ENCODE measurements at places on chromosomes 1 and 21.

DNA sequence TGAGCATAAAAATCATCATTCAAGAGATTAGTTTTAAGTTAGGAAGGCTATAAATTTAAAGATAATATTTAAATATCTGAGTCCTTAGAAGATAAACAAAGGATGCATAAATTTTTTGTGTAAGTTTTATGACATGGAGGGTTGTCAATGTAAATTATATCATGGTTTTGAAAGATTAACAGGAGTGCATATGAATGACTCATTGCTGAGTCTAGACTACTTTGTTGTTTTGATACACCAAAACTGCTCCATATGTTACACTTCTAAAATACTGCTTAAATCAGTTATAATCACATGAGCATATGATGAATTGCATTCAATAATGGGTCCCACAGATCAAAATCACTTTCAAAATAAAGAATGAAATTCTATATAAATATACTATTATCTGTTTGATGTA lies 312.5 kb downstream of the KCNT2 start:
- no peak for DNase-seq

DNA sequence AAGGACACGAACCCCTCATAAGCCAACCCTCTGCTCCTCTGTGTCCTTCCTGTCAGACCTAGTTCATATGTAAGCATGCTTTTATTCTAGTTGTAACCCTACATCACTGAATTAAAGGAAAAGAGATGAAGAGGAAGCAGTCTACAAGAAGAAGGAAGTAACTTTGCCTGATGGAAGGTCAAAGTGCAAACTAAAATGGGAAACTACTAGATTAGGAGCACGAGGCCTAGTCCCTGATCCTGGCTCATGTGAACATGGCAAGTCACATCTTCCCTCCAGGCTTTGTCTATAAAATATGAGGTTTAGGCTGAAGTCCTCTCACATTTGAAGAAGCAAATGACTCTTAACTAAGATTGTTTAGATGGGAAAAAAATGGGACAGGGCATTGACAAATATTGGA lies 13.2 kb downstream of the ZMYND12 start:
- no peak for DNase-seq

GRCh38 chr1:6775261-6776043 lies 9.8 kb upstream of the CAMTA1 start:
- DNase-seq: no peak

DNA sequence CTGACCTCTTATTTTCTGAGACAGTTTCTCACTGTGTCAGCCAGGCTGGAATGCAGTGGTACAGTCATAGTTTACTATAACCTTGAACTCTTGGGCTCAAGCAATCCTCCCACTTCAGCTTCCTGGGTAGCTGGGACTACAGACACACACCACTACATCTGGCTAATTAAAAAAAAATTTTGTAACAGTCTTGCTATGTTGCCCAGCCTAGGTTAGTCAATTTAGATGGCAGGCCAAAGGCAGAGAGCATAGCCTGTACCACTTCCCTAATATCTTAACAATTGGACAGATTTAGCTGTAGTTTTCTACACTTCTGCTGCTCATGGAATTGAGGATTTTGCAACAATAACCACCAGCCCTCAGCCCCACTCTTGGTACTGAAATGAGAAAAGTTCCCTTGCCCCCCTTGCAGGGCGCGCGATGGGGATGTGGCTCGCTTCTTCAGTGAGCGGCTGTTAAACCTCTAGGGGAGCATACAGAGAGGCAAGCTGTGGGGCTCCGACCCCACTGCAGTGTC lies 34.9 kb upstream of the PTGFRN start:
- no peak for DNase-seq

GRCh38 chr1:190140644-190141043 lies 337.0 kb downstream of the BRINP3 start:
- DNase-seq: no peak

DNA sequence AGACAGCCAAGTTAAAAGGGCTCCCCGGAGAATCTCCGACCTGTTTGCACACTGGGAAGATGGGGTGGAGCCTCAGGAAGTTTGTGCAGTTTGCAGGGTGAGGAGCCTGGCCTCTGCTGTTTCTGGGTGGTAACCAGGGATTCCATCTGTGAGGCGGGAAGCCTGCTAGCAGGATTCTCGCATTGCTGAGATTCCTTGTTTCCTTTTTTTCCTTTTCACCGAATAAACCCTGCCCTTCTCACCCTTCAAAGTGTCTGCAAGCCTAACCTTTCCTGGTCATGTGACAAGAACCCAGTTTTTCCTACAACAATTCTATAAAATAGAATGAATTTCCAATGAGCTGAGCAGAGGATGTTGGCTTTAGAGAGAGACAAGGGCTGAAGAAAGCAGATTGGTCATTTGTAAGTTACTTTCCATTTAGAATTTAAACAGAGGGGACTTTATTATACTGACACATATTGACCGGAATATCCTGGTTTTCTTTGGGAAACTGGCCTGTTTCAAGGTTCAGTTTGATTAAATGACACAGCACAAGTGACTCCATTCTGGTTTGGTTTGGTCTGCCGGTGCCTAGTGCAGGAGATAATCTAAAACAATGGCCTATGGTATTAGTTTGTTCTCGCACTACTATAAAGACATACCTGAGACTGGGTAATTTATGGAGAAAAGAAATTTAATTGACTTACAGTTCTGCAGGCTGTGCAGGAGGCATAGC lies 48.7 kb upstream of the DNAH14 start:
- no peak for DNase-seq

GRCh38 chr1:207302618-207303393 lies 18.7 kb upstream of the CD55 start:
- no peak for DNase-seq

DNA sequence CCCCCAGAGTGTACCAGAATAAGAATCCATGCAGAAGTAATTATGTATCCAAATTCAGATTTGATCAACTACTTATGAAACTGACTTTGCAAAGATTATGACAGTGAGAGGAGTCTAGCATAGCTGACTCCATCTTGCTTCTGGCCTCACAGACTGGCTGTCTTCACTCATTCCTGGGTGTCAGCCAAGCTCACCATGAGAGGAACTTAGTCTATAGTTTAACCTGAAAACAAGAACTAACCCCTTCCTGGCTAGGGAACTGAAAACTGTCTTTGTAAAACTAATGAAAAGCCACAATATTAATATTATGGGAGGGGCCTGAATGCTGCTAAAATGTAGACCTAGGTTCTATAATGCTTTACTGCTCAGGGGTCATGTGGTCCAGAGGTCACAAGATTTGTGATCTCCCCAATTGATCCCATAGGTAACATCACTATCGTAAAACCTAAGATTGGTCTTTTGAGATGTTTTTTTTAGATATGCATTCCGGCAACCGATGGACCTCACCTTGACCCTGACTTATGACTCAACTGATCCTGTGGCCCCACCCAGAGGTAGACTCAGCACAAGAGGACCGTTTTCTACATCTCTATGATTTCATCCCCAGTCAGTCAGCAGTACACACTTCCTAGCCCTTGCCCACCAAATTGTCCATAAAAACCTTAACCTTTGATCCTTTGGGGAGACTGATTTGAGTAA lies 55.2 kb downstream of the ATP1B1 start:
- no peak for DNase-seq

- DNase-seq: no peak
Measured at GRCh38 chr1:118461154-118461553, 276.1 kb upstream of the SPAG17 start.

DNA sequence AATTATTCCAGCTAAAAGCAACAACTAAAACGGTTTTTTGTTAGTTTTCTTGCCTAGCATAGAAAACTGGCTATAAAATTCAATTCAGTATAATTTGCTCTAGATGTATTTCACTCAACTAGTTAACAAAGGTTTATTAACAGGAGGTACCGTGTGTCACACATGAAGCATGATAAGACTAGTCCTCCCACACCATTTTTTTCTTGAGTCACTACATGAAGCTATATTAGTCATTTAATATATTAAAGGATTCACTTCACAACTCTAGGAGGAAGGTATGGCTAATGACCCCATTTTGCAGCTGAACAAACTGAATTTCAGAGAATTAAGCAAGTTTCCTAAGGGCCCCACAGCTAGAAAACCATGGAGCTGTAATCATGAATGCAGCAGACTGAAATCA lies 307.8 kb upstream of the USP25 start:
- no peak for DNase-seq

- DNase-seq: no peak
Measured at GRCh38 chr1:232589111-232589811, 40.7 kb downstream of the SIPA1L2 start.

GRCh38 chr21:38505654-38506523 lies 7.6 kb upstream of the ERG start:
- DNase-seq: no peak

- DNase-seq: no peak
Measured at GRCh38 chr1:70863239-70863638, 184.4 kb downstream of the PTGER3 start.

- no peak for DNase-seq
Measured at GRCh38 chr21:46077674-46078101, 20.2 kb upstream of the COL6A2 start.

- DNase-seq: no peak
Measured at GRCh38 chr1:223652436-223652941, 13.0 kb downstream of the CAPN8 start.

DNA sequence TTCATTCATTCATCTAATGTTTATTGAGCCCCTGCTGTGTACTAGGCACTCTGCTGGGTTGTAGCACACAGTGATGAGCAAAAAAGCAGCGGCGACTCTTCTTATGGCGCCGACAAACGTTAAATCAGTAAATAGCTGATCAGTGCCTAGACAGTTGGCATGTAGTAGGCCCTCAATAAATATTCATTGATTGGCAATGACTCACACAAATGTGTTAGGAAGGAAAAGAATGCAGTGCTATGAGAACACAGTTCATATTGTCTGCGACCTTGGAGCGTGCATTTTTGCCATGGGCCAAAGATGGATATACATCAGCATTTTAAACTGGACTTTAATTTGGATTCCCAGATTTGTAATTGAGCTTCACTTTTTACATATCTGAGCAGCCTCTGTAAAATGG lies 52.0 kb downstream of the PRDM2 start:
- DNase-seq: no peak

- no peak for DNase-seq
Measured at GRCh38 chr1:55012661-55013060, 13.9 kb downstream of the BSND start.

DNA sequence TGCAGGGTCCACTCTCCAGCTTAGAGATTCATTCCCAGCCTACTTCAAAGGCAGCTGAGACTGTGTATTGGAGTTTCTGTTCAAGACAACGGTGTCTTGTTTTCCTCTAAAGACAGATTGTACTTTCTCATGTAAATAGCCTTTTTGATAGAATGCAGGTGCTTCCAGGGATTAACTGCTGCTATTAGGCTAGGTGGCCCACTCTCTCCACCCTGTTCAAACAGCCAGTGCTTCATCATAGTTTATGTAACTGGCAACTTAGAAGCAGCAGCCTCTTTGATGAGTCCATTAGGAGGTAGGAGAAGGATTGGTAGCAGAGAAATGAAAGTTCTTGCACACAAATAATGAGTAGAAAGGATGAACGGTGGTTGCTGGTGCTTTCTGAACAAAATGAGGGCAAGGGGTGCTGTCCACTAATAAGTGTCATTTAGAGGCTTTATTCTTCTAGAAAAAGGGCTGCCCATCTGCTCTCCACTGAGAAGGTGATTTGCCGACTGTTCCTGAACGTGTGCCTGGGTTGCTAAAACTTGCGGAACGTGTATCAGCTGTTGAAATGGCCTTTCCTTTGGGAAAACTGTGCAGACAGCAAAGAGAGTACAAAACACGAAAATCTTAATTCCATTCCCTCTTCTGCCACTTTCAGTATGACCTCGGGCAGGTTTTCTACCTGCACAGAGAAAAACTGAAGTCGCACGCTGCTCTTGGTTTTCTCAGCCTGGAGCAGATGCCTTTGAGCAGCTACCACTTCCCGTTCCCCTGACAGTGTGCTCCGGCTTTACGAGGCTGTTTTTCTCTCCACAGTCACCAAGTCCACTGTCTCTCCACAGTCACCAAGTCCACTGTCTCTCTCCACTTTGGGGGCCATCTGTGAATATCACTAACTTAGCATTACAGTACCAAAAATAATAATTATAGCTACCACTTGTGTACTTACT lies 228.9 kb downstream of the KIF26B start:
- no peak for DNase-seq

GRCh38 chr1:58165073-58165472 lies 381.5 kb downstream of the OMA1 start:
- no peak for DNase-seq

DNA sequence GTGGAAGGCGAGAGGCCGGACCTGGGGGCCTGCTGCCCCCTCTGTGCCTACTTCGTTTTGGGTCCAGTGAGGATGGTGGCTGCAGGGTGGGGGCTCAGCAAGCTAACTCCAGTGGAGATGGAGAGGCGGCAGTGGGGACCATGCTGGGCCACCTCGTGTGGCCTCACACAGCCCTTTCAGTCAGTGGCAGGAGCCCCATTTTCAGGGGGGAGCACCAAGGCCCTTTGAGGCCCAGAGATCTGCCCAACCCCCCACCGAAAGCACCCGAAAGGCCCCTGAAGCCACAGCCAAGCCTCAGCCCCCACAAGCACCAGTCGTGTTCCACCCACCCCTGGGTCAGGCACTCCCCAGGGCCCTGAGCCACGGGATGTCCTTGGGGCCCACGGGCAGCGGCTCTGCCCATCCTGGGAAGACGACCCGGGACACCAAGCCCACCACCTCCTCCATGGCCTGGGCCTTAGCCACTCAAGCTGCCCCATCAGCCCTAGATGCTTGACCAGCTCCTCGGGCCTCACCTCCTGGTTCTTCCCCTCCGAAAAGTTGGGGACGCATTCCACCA lies 345 bp downstream of the FTCD start:
- no peak for DNase-seq

- DNase-seq: no peak
Measured at GRCh38 chr1:156697481-156697880, 7.9 kb downstream of the CRABP2 start.

DNA sequence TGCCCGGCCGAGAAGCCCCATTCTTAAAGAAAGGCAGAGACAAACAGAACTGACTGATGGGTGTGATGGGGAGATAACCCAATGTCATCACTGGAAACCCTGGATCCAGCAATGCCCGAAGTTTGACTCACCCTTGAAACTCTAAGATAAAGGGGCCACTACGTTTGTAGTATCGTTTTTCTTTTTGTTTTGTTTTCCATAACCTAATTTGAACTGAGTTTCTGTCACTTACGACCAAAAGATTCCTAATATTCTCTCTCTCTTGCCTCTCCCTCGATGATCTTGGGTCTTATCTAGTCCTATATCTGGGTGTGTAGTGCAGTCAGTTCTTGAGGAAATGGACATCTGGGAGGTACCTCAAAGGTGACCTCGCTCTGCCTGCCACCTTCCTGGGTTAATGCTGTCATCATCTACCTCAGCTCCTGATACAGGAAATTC lies 57.8 kb upstream of the ID3 start:
- no peak for DNase-seq

GRCh38 chr1:191943684-191944083 lies 214.6 kb upstream of the RGS18 start:
- DNase-seq: no peak

- DNase-seq: no peak
Measured at GRCh38 chr1:112878321-112878720, 77.7 kb downstream of the SLC16A1 start.

- DNase-seq: no peak
Measured at GRCh38 chr1:191608367-191608766, 549.9 kb upstream of the RGS18 start.

GRCh38 chr1:178947677-178947981 lies 76.8 kb upstream of the ANGPTL1 start:
- DNase-seq: no peak

Data from T-helper 2 cell (primary cell).